ENCODE measurements at places on chromosomes 3 and 15.
A peak's percentile ranks its signal among the peaks of the same experiment; 100 is the strongest.

DNA sequence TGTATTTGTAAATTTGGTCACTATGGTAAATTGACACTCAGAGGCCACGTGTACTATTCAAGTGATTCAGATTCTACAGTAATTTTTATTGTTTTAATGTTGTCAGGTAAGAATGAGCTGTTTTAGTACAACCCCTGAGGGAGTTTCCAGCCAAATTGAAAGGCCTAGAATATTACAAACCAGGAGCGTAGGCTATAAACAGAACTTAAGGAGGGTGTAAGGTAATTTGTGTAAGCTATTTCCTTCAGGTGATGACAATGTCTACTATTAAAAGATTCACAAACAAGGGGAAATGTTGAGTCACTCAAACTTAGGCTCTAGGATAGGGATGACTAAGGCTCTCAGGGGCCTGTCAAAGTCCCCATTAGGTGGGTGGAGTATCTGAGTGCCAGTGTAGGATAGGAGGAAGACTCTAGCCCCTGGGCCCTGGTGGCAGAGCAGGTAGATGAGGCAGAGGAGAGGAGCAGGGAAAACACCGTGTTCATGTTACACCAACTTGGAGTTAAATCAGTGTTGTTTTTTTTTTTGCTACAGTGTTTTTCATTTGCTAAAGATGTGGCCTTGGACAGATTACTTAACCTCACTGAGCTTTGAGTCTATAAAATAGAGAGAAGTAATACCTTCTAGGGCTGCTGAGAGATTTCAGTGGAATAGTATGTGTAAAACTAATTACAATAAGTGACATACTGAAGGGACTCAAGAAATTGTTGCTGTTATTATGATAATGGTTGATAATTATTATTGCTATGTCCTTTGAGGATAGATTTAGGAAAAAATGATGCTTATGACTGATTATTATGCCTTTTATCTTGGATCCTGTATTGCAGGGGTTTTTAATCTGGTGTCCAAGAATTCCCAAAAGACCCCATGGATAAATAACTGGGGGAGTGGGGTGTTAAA is 10.3 kb downstream of the TM4SF1 start:
- DNase-seq: no peak

DNA sequence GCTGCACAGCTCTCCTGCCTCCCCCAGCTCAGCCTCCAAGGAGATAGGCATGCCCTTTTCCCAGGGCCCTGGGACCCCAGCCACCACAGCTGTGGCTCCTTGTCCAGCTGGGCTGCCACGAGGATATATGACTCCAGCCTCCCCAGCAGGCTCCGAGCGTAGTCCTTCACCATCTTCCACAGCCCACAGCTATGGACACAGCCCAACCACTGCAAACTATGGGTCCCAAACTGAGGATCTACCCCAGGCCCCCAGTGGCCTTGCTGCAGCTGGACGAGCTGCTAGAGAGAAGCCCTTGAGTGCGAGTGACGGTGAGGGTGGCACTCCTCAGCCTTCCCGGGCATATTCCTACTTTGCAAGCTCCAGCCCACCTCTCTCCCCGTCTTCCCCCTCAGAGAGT is 20.5 kb upstream of the APEH start:
- DNase-seq: no peak

DNA sequence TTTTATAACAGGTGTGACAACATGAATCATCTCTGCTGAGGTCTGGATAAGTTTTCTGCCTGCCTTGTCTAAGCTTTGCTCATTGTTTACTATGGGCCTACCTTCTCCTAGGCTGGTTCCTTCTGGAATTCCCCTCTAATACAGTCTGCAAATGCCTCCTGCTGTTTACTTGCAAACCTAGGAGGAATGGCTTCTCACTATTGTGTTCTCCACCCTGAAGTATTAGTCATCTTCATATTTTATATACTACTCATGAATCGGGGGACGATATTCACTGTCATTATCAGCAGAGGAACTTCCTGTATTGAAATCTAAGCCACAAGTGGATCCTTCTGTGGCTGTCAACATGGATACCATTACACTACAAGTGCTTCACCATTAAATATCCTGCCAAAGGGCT is 154.8 kb downstream of the PLCL2 start:
- DNase-seq: no peak

DNA sequence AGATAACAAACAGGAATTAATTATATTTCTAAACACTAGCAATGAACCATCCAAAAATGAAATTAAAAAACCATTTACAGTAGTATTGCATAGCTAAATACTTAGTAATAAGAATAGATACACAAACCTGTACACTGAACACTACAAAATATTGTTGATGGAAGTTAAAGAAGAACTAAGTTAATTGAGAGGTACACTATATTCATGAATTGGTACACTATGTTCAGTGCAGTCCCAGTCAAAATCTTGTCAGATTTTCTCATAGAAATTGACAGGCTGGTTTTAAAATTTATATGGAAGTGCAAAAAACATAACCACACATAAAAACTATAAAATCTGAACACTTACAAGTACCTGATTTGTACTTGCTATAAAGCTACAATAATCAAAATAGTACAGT is 24.4 kb downstream of the PIK3CA start:
- no peak for DNase-seq

- no peak for DNase-seq
These were observed 120.6 kb downstream of the ATG7 start for GRCh38 chr3:11392860-11393114.

GRCh38 chr3:187567661-187568121 is 102.5 kb downstream of the SST start:
- no peak for DNase-seq

- DNase-seq: no peak
These were observed 481.9 kb downstream of the FOXP1 start for GRCh38 chr3:71101626-71102025.

DNA sequence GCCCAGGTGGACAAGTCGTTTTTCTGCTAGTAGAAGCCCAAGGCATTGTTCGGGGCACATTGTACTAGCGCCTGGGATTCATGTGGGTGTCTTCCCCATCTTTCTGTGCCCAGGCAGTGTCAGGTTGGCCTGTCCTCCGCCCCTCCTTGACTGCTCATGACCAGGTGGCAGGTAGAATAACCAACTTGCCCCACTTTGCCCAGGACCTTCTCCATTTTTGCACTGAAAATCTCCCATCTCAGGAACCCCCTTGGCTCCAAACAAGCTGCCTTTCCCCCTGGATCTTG is 33.9 kb downstream of the PLA2G4D start:
- no peak for DNase-seq

DNA sequence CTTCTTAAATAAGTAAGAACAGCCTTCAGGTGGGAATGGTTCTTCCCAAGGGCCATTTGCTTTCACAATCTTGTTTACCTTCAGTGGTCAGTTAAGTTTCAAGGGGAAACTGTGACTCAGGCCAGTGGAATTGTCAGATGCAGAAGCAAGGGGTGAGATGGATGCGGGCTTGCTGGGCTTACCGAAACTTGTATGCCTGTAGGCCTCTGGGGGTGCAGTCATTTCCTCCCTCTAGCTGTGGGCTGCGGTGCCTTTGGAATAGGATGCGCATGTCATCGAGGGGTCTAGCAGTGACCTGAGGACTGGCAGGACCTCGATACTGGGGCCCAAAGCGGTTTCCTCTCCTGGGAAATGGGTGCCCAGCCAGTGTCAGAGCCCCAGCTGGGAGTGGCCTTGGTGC is 121.6 kb downstream of the EEFSEC start:
- no peak for DNase-seq

DNA sequence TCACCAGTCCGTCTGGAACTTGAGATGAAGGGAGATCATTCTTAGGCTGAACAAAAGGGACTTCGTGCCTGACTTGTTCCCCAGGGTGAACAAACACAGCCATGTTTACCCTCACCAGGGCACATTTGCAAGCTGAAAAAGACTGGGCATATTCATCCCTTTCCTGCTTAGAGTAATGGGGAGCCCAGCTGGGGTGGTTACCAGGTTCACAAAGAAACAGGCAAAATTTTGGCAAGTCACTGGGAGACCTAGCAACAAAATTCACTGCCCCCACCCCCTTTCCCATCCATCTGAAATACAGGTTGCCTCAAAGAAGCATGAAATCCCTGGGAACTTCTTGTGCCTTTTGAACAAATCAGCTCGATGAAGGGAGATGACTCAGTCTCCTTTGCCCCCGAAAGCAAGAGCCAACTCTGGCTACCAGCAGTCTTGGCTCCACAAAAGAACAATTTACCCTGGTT is 775.0 kb downstream of the SQOR start:
- DNase-seq: peak; percentile 26

DNA sequence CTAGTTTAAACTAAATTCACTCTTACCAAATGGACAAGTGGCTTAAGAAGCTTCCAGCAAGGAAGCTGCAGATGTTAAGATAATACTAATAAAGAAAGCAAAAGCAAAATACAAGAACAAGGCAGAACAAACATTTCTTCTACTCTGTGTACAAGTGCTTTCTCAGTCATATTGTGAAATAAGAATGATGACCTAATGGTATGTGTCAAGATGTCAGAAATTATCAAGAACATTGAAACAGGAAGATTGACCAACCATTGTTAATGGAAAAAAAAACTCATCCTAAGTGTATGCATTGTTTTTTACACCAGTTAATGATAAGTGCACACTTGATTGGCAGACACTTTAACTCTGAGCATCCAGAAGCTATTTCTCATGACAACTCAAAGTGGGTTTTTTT is 65.4 kb upstream of the P2RY1 start:
- DNase-seq: no peak

DNA sequence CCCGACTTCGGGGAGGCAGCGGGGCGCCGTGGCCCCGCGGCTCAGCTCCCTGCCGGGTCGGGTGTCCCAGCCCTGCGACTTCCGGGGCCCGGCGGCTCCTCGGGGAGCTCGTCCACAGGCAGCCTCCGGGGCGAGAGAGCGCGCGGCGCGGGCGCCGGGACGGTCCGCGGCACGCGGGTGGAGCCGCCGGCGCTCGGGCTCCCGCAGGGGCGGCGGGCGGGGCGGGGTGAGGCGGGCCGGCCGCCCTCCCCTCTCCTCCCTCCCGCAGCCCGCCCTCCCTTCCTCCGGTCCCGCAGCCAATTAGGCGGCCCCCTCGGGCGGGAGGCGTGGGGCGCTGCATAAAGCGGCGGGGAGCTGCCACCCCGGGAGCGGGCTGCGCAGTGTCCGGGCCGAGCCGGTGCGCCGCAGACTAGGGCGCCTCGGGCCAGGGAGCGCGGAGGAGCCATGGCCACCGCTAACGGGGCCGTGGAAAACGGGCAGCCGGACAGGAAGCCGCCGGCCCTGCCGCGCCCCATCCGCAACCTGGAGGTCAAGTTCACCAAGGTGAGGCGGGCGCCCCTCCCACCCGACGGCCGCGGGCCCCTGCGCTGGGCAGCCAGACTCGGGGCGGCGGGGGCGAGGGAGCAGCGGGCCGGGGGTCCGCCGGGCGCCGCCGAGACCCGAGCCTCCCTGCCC is at the start of gene ALDH1A3:
Gene ALDH1A3, plus strand, starts transcription at position 368 of the 675 bp plus-strand sequence. Its CDS starts 77 bp downstream, at position 445.
- no peak for DNase-seq

GRCh38 chr3:170864525-170865208 is 5.3 kb downstream of the RPL22L1 start:
- DNase-seq: no peak

DNA sequence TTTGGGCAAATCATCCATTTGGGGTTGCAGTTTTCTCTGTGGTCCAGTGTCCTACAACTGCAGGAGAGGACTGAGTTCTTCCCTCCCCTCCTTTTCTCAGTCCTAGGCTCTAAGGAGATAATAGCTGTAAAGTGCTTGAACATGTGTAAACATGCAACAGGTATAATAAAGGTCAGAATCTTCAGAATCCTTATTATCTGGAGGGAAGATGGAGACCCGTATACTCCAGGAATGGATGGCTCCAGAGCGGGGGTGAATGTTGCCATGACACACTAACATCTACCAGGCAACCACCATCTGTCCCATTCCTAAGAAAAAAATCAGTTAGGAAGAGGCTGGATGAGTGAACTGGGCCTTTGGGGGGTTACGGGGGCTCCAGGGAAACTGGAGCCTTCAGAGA is 39.7 kb upstream of the GLCE start:
- DNase-seq: no peak

GRCh38 chr15:94411285-94411684 is 179.9 kb downstream of the MCTP2 start:
- DNase-seq: no peak

- no peak for DNase-seq
These were observed 9.5 kb downstream of the RPS17 start for GRCh38 chr15:82530606-82531379.

- DNase-seq: no peak
These were observed 20.5 kb upstream of the ELP6 start for GRCh38 chr3:47533996-47534454.

DNA sequence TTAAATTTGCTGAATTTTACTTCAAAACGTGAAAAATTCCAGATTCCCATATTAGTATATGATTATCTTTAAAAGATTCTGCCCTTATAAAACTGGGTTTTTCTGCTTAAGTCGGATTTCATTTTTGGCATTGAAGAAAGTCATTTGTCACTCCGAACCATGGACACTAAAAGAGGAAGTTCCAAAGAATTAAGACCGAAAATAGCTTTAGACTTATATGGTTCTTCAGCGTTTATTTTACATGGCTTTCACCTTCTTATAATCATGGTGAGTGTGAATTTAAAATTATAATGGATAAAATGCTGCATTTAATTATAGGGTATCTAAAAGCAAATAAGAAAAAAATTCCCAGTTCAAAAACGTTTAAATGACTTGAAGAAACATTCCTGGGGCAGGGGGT is 1.0 kb downstream of the C3orf38 start:
- no peak for DNase-seq

GRCh38 chr3:62277450-62277849 is 95.9 kb downstream of the FEZF2 start:
- DNase-seq: no peak

GRCh38 chr3:194481103-194481502 is 5.7 kb downstream of the ATP13A3 start:
- DNase-seq: no peak
